ENCODE measurements at places on chromosomes 4 and X.

DNA sequence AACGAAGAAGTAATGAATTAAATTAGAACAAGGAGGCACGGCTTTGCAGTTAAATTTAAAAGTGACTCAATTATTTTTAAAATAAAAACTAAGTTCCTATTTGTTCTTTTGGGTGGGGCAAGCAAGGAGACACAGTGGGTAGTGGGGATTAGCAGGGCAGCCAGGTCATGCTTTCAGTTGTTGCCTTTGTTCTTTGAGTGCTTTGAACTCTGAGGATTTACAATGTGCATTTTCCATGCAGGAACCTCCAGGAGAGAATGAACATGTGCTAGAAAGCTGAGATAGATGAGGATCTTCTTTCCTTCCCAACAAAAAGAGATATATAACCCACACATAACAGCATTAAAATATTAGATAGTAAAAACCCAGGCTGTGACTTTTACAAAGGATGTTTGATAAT is 420.4 kb upstream of the CTSO start:
- no peak for DNase-seq

DNA sequence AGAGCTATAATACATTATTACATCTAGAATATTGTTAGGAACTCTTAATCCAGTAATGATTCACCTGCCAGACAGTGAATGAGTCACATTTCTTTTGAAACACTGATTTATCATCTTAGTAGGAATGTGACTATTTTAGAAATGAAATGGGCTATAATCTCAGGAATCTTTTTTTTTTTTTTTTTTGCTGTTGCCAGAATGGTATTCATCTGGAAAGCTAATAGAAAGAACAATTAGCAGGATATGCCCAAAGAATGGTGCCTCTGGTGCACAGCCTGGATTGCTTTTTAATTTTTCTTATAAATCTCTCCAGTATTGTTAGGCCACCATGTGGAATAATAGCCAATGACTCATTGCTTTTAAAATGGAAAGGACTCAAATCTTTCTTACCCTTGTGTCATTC is 181.1 kb upstream of the SMIM31 start:
- no peak for DNase-seq

DNA sequence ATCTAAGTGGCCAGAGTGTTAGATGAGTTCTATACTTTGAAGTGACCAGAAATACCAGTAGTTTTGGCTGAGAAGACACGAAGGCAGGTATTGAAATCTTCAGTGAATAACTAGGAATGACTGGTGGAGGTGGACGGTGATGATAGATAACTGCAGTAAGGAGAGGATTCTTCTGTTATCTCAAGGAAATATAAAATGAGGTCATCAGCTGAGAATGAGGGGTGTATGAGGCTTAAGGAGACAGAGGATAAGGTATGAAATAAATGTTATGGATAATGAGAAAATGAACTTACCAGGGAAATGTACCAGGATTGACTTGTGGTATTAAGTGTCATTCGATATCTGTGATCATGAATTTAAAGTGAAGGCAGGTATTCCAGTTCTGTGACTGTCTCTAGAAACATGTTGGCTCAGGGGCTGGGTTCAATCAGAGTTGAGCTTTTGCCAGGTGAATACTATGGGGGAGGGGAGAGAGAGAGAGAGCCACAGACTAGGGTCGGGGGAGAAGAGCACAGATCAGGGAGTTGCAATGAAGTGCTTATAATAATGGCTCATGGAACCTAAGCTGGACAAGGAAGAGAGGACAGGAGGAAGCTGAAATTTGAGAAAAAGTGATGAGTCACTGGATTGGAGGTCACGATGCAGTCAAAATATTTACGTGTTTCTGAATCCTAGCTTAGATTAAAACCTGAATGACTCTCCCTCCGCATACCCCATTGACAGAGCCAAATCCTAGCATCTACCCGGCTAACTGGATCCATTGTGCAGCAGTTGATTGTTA is 37.5 kb upstream of the BRS3 start:
- no peak for DNase-seq

GRCh38 chrX:118679290-118679689 is 48.1 kb upstream of the IL13RA1 start:
- no peak for DNase-seq

GRCh38 chr4:15756361-15756861 is 21.7 kb upstream of the CD38 start:
- DNase-seq = no peak

DNA sequence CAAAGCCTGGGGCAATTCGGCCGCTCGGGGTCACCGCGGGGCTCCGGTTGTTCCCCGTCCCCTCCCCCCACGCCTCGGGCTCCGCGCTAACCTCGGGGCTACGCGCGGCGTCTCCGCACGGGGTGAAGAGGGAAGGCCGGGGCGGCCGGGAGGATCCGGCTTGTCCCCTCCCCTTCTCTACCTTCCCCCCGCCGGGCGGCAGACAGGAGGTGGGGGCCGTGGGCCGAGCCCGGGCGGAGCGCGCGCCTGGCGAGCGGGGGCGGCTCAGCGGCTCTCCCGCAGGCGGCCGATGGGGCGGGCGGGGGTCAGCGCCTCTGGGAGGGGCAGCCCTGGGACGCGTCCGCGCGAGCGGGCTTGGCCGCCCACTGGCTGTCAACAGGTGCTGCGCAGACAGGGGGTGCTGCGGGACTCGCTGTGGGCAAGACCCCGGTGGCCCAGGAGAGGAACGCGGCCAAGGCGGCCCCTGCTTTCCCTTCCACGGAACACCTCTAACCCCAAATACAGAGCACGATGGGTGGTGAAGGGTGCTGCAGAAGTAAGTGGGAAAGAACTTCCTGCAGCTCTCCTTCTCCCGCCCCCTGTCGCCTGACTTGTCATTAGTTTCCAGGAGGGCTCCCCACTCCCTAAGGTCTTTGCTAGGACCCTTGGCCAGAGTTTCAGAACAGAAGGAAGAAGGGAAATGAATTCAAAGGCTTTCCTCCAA is at the start of gene PDGFC:
Gene PDGFC, minus strand, starts transcription at position 124 of the 703 bp plus-strand sequence. CDS start 896 bp downstream, outside the sequence.
- DNase-seq = peak; percentile 40

- peak; percentile 67 for DNase-seq
Observed at GRCh38 chr4:5874811-5875449, 18.0 kb downstream of the CRMP1 start.

- no peak for DNase-seq
Observed at GRCh38 chr4:133620555-133620954, 471.5 kb downstream of the PCDH10 start.

GRCh38 chr4:79325864-79326328 is at the start of gene NAA11:
TSS of gene NAA11 (minus strand) at chr4:79326061. CDS start at chr4:79325877, 184 bp downstream.
- no peak for DNase-seq

- DNase-seq = no peak
Observed at GRCh38 chr4:108148316-108148715, 20.4 kb downstream of the LEF1 start.

DNA sequence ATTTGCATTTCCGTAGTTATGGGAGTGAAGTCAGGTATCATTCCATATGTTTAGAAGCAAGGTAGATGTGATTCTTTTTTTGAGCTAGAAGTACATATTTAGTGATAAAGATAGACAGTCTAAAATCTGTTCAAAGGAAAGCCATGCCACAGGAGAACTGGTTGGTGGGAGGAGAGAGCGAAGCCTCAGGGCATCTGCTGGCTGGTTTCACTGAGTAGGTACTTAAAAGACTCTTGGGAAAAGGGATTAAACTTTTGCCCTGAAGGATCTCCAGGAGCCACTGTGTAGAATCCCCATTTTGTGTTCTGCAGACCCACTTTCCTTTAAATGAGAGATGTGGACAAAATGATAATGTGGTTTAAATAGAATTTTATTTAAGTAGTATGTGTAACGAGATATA is 89.6 kb downstream of the SHROOM2 start:
- DNase-seq = no peak

DNA sequence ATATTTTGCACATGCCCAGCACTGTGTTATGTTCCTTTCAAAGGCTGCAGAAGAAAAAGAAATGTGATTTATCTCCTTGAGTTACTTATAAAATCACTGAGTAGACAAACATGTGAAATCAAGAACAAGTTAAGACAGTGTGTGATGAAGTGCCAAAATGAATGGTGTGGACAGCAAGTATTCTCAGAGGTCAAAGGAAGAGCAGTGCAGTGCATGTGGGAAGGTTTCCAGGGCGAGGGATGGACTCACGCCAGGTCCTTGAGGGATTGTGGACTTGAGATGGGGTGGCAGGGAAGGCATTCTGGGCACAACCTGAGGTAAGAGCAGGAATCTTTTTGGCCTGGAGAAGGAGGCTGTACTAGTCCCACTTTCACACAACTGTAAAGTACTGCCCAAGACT is 115.5 kb downstream of the FNIP2 start:
- DNase-seq = no peak
